ENCODE measurements at places on chromosomes 2 and 18.
A peak's percentile ranks its signal among the peaks of the same experiment; 100 is the strongest.

GRCh38 chr2:242002944-242003343 lies 133.4 kb downstream of the RTP5 start:
- no peak for DNase-seq

DNA sequence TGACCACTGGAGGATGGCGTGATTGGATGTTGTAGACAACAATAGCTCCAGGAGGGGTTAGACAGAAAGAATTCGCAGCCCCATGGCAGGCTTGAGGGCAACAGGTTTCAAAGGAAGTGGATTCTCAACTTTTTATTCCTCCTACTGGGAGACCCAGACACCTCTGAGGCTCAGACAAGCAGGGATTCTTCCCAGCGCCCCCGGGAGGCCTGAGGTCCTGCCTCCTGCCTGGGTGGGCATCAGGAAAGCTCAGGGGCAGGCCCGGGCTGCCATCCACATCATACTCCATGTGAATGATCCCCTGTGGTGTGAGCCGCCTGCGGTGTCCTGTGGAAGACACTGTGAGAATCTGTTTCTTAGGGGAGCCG lies 203.5 kb downstream of the CYP26B1 start:
- DNase-seq: no peak

DNA sequence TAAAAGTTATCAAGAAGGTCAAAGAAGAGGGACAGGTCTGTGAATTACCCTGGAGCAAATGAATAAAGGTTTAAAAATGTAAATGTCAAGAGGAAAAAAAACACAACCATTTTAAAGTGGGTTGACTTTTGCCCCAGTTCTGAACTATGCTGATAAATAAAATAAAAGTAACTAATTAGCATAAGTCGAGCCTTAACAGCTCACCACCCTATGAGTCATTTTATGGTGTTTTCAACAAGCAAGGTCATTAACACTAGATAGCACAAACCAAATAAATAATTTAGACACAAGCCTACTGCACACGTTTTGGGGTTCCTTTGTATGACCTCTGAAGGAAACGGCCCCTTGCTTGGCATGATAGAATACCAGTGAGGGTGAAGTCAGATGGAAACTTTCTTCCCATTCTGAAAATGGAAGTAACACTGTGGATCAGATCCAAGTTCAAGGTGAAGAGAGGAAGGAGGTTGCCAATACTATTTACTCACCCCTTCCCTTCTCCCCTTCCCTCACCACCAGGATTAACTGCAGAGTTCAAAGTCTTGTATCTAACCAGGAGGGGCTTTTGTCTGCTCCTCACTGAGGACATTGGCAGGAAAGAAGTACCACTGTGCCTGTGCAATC lies 380.0 kb upstream of the ACVR2A start:
- DNase-seq: no peak

DNA sequence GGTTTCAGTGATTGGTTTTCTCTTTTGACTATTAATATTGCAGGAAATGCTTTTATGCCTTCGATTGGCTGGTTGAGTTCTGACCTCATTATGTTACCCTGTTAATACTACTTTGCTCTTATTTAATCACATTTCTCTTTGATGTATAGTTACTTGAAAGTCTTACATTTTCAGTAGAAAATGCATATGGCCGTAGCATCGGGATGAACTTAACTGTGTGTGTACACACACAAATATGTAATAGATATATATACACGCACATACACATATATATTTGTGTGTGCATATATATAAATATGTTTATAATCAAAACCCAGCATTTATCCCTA lies 1.6 kb downstream of the EPC2 start:
- DNase-seq: no peak

DNA sequence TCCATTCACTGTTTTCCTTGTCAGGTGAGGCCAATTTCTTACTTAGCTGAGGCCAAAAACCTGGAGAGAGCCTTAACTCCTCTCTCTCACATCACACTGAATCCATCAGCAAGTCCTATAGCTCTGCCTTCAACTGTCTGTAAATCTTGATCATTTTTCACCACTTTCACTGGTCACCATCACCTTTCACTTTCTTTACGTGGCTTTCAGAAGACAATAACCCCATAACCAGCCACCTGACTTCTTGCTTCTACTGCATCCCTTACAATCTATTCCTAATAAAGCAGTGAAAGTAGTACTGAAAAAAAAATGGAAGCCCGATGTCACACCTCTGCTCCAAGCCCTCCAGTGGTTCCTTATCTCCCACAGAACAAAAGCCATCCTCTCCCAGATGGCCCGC lies 7.7 kb downstream of the LOXL3 start:
- DNase-seq: no peak

GRCh38 chr2:159251296-159252173 lies 35.0 kb downstream of the WDSUB1 start:
- DNase-seq: peak; percentile 47
